Fibroblast of mammary gland (primary cell): ENCODE measurements at places on chromosomes 13 and 19.

GRCh38 chr19:6801485-6802086, 29.1 kb downstream of the VAV1 start:
- no peak for DNase-seq

DNA sequence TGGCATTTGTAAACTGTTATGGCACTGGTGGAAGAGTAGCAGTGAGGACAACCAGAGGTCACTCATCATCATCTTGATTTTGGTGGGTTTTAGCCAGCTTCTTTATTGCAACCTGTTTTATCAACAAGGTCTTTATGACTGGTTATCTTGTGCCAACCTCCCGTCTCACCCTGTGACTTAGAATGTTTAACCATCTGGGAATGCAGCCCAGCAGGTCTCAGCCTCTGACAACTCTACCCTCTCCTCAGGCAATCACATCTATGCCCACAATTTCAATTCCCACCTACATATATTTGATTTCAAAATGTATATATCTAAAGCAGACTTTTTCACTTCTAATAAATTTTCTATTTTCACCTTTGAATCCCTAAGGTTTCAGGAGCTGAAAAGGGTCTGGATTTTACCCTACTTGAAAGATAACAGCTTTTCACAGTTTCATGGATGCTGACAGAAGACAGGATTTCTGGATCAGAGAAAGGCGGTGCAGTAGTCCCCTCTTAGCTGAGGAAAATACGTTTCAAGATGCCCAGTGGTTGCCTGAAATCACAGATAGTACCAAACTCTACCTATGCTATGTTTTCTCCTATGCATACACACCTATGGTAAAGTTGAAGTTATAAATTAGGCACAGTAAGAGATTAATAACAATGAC, 1171.8 kb downstream of the DIAPH3 start:
- no peak for DNase-seq

DNA sequence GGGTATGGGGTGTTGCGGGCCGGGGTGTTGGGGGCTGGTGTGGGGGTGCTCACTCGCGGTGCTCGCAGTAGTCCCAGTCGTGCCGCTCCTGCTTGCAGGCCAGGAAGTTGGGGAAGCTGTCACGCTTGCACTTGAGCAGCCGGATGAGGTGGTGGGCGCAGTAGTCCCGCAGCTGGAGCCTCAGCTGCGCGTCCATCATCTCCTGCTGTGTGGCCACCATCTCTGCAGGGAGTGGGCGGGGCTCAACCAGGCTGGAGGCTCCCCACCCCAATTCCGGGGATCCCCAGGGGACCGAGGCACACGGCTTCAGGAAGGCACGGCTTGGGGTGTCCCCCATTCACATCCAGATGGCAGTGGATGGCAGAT, 5.2 kb downstream of the NDUFB7 start:
- DNase-seq: no peak

GRCh38 chr19:55091126-55091910, 15.6 kb downstream of the EPS8L1 start:
- DNase-seq: no peak

- DNase-seq: no peak
Measured at GRCh38 chr19:44692379-44692721, 6.6 kb upstream of the CEACAM16 start.

- no peak for DNase-seq
Measured at GRCh38 chr13:99501848-99502301, 603 bp downstream of the TM9SF2 start.

GRCh38 chr19:46615966-46616365, 8.9 kb downstream of the PTGIR start:
- DNase-seq: no peak

DNA sequence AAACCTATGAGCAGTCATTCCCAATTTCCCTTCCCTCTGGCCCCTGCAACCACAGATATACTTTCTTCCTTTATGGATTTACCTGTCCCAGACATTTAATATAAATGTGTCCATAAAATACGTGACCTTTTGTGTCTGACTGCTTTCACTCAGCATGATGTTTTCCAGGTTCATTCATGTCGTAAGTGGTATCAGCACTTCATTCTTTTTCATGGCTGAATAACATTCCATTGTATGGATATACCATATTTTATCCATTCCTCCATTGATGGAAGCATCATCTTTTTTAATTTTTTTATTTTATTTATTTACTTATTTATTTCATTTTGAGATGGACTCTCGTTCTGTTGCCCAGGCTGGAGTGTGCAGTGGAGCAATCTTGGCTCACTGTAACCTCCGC, 8.0 kb upstream of the PPP6R1 start:
- DNase-seq: no peak
